NCI-H1105 treated with DMSO at 0.1 percent for 48 hours (cell line): ENCODE measurements at places on chromosomes 7 and 10.
A peak's percentile ranks its signal among the peaks of the same experiment; 100 is the strongest.

DNA sequence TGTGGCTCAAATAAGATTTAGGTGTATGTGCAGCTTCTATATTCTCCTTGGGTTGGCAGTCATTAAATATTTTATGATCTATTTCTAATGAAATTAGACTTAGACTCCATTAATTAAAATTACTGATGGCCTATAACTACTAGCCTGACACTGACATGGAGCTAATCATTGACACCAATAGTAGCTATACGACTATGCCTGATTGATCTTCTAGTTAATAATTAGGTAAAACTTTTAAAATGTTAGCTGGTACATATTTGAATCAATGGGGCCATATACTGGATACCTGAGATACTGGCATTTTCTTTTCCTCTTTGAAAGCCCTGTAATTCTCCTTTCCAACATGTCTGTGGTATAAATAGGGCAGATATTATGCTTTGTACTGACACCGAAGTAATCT lies 14.4 kb downstream of the WEE2 start:
- DNase-seq: no peak

DNA sequence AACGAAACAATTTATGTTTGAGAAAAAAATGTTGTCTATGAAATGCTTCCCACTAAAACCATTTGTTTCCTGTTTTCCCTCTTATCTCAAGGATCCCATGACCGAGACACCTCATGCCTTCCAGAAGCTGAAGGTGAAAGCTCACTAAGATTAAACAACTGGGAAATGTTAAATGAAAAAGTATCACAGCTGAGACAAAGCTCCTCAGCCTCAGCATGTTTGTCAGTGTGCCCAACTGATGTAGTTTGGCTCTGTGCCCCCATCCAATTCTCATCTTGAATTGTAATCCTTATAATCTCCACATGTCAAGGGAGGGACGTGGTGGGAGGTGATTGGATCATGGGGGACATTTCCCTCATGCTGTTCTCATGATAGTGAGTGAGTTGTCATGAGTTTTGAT lies 327.3 kb downstream of the HTR7 start:
- DNase-seq: no peak

- no peak for DNase-seq
Measured at GRCh38 chr10:95312257-95312656, 21.5 kb upstream of the PDLIM1 start.

DNA sequence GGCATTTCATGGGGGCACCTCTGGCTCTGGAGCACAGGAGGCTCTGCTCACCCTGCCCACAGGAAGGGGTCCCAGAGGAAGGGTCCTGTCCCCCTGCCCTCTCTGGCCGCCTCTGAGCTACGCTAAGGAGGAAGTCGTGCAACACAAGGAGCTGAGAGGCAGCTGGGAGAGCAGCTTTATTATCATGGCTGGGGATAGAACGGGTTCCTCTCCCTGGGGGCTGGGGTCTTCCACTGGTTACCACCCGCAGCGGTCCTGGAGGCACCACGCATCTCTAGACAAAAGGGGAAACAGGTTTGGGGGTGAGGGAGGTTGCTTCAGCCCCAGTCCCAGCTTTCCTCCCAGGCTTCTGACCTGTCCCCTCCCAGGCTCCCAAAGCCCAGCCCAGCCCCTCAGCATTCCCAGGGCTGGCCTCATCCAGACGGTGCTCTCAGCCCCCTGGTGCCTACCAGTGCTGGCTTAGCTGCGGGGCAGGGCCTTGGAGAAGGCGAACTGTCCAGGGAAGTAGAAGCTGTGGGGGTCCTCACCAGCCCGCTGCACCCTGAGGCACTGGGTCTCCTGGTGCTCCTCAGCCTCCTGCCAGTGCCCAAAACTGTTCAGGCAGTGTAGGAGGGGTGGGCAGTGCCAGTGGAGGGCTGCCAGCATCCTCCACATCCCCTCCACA lies 3.1 kb downstream of the RARRES2 start:
- no peak for DNase-seq

GRCh38 chr10:114881417-114881816 lies 56.6 kb upstream of the TRUB1 start:
- no peak for DNase-seq

GRCh38 chr10:5964736-5965135 lies 12.6 kb downstream of the IL15RA start:
- DNase-seq: no peak

GRCh38 chr7:138089080-138089901 lies 13.0 kb downstream of the AKR1D1 start:
- no peak for DNase-seq

DNA sequence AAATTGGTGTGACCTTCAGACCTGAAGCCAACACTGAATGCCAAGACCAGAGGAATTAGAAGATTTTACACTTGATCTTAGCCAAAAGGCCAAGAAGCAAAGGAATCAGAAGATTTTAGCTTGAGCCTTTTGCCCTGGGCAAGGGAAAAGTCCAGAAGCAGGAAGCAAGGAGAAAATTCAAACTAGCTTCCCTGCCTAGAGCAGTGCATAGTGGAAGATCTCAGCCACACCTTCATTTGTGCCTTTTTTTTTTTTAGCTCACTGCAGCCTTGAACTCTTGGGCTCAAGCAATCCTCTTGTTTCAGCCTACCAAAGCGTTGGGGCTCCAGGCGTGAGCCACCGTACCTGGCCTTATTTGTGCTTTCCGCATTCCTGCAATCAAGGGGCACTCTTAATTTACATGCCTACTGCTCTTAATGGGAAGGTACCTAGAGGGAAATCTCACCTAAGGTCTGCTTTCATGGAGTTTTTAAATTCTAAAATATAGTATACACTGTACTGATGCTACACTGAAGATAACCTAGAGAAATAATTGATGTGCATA lies 8.3 kb upstream of the PIP4K2A start:
- DNase-seq: no peak

DNA sequence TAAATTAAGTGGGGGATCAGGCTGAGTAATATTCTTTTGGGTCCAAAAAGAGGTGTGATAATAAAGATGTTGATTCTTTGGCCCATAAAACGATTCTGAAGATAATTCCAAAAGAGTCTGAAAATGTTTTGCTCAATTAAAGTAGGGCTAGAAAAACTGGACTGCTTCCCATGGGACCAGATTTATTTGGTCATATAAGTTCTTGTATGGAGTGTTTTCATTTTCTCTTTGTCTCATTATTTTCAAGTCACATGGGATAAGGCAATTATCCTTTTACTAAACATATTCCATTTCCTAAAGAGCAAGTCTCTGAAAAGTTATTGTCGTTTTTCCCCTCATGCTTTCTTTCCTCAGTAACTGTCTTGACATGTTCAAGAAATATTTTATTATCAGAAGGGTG lies 41.5 kb downstream of the CDK6 start:
- DNase-seq: no peak

DNA sequence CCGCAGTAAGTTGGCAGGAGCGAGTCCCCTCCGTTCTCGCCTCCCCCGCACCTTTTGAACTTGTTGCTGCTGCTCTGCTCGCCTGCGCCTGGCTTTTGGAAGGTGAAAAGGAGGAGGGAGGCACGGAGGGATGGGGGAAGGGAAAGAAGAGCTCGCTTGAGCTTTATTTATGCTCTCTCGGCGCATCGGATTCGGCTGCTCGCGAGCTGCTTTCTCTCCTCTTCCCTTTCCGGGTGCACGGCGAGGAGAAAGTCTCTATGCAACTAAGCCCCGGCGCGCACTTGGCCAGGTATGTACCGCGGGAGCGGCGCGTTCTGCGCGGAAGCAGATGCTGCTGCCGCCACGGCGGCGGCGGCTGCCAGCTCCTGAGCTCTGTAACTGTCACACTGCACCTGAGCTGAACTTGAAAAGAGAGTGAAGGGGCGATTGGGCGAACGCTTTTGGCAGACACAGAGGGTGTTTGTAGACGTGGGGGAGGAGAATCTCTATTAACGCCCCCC lies 551 bp downstream of the KCND2 start:
- peak; percentile 87 for DNase-seq

DNA sequence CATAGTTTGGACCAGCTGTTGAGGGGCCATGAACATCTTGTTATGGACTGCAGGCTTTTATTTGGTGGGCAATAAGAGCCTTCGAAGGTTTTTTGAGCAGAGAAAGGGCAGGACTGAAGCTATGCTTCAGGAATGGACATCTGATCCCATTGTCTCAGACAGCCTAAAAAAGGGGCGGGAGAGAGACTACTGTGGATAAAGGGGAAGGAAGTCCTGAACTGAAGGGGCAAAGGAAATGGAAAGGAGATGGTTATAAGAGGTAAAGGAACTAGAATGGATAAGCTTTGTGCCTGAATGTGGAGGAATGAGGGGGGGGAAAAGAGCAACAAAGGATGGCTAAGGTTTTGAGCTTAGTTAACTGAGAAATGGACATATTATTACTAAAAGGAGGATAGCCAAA lies 172.5 kb downstream of the SKAP2 start:
- no peak for DNase-seq

DNA sequence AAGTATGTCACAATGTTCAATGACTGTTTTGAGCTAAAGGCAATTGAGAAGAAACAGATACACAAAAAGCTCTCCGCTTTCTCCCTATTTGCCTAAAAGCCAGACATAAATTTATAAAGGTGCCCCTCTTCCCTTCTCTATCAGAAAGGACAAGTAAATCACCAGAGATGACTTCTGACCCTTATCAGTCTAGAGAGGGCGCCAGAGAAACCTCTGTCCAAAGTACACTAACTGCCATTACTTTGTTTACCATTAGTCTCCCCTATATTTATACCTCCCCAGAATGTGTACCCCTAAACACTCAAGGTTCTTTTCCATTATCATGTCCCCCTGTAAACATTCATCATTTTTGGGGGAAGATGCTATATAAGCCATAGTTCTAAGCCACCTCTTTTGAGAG lies 49.3 kb downstream of the TPK1 start:
- no peak for DNase-seq

GRCh38 chr10:90787393-90788198 lies 70.2 kb downstream of the HTR7 start:
- DNase-seq: peak; percentile 57

- DNase-seq: peak; percentile 46
Measured at GRCh38 chr7:85851571-85852193, 664.8 kb upstream of the SEMA3D start.

- no peak for DNase-seq
Measured at GRCh38 chr10:113473851-113474250, 79.0 kb upstream of the HABP2 start.

GRCh38 chr10:1043532-1043995 lies 5.4 kb downstream of the IDI1 start:
- no peak for DNase-seq

GRCh38 chr10:88157981-88158465 lies 294.6 kb downstream of the PTEN start:
- no peak for DNase-seq

DNA sequence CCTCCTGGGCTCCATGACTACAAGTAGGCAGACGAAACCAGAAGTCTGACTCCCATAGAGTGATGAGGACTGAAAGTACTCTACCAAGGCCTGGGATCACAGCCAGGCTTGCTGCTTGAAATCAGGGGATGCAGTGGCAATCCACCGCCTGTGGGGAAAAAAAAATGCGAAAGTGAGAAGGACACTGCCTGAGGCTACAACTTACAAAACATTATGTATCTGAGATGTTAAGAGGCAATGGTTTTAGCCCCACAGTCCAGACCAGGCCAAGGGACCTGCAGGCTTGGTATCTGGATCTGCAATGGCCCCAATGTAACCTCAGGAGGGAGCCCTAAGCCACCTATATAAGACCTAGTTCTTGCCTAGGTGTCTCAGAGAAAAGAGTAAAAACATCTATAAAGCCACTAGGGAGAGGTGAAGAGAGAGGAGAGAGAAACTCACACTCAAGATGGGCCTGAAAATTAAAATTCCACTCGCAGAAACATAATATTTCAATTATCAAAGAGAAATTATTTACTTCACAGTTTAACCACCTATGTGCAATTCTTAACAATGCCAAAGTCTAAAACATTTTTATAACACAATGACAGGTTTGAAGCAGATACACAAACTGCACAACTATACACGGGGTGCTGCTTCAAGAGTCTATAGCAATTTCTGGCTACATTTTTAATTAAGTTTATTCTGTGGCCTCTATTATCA lies 13.9 kb downstream of the DNAJC1 start:
- DNase-seq: peak; percentile 59

- no peak for DNase-seq
Measured at GRCh38 chr10:77710081-77710551, 72.5 kb upstream of the KCNMA1 start.

DNA sequence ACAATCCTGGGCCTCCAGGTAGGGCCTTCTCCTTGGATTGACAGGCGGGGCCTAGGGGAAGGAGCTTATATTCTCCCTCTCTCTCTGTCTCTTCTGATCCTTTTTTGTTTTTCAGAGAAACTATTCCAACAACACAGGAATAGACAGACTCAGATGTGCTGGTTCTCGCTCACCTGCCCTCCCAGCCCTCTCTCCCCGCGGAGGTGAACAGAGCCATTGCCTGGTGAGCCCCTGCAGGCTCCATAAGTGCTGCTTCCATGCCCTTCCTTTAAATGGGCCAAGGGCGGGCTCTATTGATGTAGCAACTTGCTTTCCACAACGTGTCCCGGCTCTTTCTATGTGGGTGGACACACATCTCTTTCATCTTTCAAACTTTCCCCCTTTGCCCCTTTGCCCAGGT lies 47.2 kb upstream of the IGFBP3 start:
- DNase-seq: no peak

- DNase-seq: no peak
Measured at GRCh38 chr7:47669178-47669891, 87.4 kb upstream of the TNS3 start.

- no peak for DNase-seq
Measured at GRCh38 chr7:2724453-2725177, 36.6 kb downstream of the AMZ1 start.

DNA sequence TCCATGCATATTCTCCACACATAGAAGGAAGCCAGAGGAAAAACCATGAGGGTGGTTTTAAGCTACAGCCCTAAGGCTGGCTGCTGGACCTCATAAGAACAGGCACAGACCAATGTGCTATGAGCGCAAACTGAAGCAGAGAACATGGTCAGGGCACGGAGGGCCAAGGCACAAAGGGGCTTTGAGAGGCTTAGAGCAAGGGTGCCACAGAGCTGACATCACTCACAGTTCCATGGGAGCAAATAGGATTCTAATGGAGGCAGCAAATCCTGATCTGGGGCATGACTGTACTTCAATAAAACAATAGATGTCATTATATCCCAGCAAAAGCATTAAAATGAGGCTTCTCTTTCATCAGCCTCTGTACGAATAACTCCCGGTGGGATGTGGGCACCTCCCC lies 162.4 kb downstream of the COBL start:
- DNase-seq: no peak

GRCh38 chr7:144497282-144497681 lies 93.8 kb upstream of the NOBOX start:
- DNase-seq: no peak
